ENCODE measurements at places on chromosomes 2 and 18. TPM values are rescaled to one million over a fixed set of nuclear protein-coding genes. Genes with fewer than 3 reads are reported as not detected.

ZNF512 gene
- 14.4 TPM for total RNA-seq

DPP4 gene
- total RNA-seq: 11.4 TPM

CD302 gene
- total RNA-seq: 27.1 TPM

ITGA4 gene
- 11.6 TPM for total RNA-seq

CROCC2 gene
- total RNA-seq: 0.07 TPM

MORN2 gene
- total RNA-seq: 12.1 TPM

DNA sequence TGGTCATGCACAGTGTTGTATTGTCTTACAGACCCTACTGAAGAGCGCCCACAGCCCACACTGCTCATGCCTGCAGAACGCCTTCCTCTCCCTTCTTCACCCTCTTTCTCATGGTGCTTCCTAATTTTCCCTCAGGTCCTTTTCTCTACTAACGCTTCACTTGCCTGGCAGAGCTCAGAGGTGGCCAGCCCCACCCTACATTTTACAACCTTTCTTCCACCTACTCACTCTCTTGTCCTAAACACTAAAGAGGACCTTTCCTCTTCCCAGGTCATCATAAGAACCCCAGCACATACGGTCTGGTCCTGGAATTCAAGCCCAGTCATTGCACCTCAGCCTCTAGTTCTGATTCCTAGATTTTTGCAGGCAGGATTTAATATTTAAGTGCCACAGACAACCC is 11.7 kb upstream of the LGALSL start:
- DNase-seq: no peak

GRCh38 chr2:40144022-40144421 is 307.9 kb downstream of the SLC8A1 start:
- DNase-seq: no peak

DNA sequence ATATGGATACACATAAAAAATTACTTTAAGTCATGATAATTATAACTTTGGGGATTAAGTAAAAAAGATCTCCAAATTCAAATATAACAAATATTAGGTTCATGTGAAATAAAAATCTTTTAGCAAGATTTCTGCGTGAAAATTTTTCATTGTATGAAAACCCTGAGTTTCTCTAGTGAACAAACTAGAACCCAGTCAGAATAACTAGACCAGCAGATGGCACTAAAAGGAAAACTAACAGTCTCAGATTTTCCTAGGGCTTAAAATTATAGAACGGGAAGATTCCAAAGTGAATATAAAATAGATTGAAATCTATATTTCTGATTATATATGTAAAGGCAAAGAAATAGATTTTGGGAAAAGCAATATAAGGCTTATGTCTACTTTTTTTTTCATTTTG is 43.3 kb downstream of the TMEM200C start:
- no peak for DNase-seq

DNA sequence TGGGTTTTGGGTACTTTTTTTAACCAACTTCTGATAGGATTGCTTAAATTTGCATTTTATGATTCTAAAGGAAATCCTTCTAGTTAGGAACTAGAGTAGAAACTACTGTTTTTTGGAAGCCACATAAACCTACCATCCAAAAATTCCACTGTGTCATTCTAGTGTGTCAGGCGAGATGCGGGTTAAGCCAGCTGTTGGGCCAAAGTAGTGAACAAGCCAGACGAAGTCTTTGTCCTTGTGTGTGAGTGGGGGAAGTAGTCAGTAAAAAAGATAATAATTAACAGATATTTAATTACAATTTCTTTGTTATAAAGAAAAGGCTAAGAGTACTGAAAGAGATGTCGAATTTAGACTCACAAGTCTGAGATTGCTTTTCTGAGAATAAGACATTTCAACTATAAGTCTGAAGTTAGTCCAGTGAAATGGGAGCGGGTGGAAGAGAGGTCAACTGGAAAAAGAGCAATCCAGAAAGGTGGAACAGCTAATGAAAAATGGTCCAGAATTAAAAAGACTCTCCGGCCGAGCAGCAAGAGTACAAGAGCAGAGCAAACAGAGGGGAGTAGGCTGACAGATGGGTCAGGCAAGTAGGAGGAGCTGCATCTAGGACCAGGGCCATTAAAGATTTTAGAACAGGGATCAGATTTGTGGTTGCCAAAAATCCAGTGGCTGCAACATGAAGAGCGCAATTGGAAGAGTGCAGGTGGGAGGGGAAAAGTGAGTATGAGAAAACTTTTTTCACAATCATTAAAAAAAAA is 1.5 kb downstream of the EPB41L5 start:
- DNase-seq: no peak

DNA sequence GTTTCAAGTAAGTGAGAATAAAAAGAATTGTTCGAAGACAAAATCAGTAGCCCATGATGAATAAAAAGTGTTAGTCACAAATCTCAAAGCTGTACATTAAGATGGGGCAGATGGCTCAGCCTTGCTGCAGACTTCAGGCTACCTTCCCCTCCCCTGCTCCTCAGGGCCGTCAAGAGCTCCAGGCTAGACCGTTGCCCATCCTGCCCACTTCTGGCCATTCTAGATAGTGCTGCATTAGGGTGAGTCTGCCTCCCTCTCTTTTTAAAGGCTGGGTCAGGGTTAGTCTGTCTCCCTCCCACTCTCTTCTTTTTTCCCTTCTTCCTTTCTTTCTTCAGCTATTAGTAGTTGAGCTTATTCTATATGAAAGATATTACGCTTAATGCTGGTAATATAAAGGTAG is 86.0 kb downstream of the MAPRE2 start:
- no peak for DNase-seq

DNA sequence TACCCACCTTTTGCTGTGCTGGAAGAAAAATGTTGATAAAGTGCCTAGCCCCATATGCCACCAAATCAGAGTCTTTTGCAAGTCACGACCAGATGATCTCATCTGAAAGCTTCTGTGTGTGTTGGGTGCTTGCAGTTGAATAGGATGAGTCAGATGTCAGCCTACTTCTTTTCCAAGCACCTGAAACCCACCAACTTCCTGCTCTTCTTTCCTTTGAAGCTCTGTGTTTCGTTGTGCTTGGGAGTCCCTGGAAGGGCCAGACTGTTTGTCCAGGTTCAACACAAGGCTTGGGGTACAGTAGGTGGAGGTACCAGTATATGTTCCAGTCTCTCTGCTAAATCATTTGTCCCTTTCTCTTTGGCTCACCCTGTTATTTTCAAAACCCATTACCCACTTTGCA is 36.8 kb upstream of the LCLAT1 start:
- DNase-seq: no peak

DNA sequence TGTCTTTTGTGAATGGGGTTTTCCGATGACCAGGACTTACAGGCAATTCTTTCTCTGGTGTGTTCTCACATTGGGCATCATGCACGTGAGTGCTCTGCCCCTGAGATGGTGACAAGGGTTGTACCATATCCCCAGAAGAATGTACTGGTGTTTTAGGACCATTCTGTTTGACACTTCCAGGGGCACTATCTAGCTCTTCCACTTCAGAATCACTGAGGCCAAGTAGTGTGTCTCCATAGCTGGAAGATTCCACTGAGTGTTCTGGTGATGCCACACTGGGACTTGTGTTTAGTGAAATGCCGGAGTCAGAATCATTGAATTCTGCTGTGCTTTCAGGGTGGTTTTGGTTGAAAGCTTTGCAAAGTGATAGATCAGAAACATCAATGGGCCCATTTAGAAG is 18.7 kb downstream of the HNRNPA3 start:
- DNase-seq: no peak

DNA sequence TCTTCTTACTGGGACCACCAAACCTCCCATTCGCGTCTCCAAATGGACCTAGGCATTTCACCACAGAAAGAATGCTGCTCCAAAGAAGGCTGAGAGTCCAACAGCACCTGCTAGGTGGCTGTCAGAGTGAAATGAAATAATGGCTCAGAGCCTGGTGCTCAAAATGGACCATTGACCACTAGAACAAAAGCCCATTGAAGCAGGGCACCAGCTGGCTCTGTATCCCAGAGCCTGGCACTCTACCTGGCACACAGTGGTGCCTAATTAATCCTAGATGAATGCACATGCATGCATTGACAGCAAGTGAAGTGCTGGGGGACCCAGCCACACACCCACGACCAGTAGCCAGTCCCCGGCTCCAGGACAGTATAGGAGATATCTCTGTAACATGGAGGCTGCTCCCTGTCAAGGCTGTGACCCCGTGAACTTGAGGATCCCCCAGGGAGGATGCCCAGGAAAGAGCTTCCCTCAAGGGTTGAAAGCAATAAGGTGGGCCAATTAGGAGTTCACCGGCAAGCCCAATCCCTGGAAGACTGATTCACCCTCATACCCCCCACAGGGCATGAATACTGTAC is 261.3 kb downstream of the TNS1 start:
- DNase-seq: no peak

DNA sequence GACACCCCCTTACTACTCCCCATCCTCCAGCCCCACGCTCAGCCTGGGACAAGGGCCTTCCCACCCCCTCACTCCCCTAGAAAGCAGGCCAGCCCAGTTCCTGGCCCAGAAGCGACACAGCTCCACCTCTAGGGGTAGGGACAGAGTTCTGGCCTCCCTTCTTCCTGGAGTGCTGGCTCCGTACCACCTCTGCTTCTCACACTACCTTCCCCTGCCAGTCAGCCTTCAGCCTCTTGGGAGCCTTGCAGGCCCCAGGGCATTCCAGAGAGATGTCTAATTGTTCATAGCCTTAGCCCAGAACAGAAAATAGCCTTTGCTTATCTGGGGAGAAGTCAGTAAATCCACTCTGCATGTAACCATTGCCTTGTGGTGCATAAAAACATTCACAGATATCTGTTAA is 13.1 kb upstream of the CATIP start:
- DNase-seq: no peak

DNA sequence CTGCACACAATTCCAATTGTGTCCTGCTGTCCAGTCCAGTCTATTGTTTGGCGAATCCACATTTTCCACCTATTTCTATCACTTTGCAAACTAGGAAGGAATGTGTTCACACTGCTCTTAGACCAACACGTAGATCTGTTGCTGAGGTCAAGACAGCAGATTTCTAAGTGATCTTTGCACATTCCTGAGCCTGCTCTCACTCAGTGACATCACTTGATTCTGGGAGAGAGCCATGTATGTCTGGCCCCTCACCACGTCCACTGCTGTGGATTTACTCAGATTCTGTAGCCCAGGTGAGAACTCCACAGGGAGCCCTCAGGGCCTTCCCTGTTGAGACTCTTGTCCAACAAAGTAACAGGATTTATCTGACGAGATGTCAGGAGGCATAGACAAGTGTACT is 317.2 kb downstream of the TSN start:
- DNase-seq: no peak

DNA sequence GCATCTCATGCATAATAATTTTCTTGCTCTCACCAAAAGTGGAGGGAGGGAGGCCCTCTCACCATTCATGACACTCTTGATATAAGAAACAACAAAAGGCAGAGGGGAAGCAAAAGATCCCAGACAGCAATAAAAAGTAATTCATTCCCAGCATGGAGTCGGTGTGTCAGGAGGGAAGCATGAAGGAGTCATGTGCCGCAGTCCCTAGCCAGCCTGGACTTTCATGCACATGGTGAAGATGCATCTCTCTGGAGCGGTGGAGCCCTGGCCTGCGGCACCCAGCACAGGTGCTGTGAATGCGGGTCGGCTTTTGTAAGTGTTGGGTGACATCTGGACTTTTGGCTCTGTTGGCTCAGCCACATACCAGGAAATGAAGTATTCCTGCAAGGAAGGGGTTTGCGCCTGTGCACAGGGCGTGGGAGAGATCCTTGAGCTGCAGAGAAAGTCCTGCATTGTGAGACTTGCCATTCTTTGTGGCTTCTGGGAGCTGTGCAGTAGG is 119.4 kb downstream of the COPS8 start:
- DNase-seq: no peak

DNA sequence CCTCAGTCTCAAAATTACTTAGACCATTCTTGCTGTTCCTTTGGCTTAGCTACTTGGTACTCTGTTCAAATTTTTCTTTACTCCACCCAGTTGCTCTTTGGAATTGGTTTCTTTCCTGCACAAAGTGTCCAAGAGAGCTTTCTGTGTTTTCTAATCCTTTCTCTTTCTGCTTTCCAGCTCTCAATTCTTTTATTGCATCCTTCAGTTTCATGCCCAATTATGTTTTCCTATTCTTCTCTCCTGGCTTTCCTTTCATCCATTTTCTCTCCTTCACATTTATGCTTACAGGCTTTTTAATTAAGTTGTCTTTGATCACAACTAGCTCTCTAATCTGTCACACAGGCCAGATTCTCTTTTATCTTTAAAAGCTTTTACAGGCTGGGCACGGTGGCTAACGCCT is 38.2 kb downstream of the UBR3 start:
- no peak for DNase-seq

DNA sequence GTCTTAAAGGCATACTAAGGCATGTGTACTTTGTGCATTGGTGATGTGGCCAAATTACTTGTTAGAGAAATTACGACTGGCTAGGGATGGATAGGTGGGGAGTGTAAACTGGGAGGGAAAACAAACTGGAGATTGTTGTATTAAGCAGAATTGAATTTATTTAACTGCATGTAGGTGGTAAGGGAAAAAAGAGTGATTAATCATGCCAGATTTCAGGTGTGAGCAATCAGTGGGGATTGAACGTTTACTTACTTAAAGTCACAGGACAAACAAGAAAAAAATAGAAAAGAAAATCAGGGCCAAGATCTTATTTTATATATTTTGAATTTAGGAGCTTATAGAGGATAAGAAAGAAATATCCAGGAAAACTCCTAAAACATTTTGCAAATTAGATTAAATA is 88.6 kb downstream of the GULP1 start:
- no peak for DNase-seq

DNA sequence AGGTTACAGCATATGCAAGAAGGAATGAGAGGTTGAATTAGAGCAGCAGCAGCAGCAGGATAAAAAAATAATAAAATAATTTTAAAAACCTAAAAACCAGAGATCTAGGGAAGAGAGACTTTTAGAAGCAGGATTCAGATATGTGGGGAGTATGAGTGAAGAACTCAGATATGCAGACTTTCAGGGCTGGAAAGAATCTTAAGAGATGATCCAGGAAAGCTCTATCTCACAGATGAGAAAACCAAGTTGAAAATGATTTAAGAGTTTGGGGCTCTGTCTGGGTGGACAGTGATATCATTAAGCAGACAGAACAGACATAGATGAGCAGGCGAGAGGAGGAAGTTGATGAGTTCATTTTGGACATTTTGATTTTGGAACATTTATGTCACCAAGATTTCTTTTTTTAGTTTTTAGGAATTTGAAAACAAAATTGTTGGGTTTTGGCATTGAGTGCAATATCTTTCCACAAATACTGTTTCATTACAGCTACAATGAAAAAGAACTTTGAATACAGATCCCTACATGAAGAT is 31.8 kb downstream of the BCL2 start:
- DNase-seq: no peak
